Dermis blood vessel endothelial cell (primary cell): ENCODE measurements at places on chromosomes 12 and 14. TPM values are rescaled to one million over a fixed set of nuclear protein-coding genes. Genes with fewer than 3 reads are reported as not detected.

DNA sequence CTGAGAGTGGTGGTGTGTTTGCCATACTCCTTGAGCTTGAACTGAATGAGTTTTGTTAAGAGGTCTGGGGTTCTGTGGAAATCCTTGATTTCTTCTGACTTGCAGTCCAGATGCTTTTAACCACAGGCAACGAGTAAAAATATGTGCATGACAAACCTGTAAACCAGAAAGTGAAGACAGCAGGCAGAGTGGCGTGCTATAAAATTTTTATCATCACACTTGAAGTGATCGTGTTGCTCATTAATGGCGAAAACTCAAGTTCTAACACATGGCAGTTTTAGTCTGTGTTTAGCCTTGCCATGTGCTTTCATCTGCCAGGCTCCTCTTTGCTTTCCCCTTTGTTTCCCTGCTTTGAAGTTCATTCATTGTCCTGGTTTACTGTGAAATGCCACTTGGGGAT, 28.0 kb downstream of the TXNRD1 start:
- no peak for DNase-seq

The TEX52 gene
- not detected in 2 replicates for total RNA-seq

DNA sequence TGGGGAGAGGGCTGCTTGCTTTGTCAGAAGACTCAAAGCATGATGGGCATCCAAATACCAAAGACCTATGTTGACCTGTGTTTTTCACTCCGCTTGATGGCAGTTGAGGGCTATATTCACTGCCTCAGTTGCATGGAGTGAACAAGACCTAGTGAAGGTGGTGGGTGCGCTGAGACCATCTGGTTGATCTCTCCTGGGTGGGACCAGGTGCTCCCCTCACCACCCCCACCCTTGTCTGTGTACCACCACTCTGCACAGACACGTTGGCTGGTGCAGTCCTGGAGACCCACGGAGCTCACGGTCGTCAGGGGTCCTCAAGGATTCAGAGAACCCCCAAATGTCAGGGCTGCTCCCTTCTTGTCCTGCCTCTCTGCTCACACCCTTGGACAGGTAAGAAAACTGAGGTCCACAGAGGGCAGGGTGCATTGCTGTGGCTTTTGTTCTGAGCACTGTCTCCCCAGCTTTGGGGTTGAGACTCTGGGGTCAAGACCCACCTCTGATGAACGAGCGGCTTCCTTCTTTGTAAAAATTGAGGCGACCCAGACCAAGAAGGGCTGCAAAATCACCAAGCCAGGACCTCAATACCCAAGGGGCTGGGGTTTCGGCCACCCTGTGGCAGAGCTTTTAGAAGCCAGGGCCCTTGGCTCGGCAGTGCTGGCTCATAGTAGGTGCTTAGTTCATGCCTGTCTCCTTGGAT, 166.3 kb upstream of the RTL1 start:
- no peak for DNase-seq

The ESPL1 gene
- 4.8 and 16.5 TPM in 2 replicates for total RNA-seq

DNA sequence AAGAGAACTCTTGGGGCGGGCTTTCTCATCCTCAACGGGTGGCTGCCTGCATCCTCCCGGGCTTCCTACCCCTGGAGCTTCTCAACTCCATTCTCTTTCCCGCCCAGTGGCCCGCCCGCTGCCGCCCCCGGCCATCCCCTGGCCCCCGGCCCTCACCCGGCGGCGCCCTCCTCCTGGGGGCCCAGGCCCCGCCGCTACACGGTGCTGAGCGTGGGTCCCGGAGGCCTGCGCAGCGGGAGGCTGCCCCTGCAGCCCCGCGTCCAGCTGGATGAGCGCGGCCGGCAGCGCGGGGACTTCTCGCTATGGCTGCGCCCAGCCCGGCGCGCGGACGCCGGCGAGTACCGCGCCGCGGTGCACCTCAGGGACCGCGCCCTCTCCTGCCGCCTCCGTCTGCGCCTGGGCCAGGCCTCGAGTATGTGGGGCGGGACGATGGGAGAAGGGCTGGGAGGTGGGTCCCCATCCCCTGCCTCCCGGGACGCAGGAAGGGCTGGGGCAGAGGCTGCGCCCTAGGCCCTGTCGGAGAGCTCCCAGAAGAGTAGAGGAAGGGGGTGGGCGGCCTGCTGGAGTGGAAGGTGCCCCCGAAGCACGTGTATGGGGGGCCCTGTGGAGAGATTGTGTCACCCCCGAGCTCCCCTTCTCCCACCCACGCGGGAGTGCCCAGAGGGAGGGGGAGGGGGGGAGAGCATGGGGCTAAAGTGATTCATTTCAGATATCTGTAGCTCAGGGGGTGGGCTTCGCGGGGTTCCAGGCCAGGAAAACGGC, 1.5 kb downstream of the LAG3 start:
- no peak for DNase-seq

- no peak for DNase-seq
These were observed 657 bp downstream of the ARHGAP9 start for GRCh38 chr12:57479043-57479375.

DNA sequence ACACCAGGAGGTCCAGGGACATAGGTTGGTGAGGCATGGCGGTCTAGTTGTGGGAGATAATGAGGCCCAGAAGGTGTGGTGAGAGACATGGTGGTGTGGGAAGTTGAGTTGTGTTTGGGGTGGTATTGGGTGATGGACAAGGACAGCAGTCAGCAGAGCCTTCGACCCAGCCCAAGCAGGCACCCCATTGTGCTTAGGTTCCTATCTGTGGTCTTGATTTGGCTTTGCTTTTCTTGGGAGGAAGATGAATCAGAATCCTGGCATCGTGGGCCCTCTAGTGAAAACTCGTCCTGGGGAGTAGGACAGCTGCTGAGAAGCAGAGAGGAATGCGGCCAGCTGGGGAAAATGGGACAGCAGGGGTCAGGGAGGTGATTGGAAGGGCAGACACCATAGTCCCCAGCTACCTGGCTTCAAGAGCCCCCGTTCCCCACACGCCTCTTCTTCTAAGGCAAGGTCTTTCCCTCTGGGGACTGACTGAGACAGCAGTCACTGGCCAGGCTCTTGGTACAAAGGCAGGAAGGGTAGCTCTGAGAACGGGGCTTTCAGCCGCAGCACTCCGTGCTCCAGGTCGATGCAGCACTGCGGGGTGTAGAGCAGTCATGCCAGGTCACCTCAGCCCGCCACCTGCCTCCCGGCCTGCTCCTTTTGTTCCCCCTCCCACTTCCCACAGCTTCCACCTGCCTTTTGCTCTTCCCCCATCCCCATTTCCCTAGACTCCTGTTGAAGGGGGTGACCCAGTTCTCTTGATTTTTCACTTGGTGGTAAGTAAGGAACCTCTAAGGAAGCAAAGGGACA, 7.9 kb downstream of the NRIP2 start:
- peak; percentile 46 for DNase-seq

GRCh38 chr12:2735432-2735831, 59.3 kb upstream of the FKBP4 start:
- DNase-seq, result no peak

DNA sequence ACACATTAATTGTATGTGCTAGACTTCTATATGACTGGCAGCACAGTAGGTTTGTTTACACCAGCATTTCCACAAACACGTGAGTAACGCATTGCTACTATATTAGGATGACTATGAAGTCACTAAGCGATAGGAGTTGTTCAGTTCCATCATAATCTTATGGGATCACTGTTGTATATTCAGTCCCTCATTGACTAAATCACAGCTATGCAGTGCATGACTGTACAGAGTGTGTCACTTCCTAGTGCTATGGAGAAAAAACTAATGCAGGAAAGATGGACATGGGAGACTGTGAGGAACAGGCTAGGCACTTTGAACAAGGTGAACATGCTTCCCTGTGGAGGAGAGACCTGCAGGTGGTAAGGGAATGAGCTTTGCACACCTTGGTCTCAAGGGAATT, 259.8 kb downstream of the NUAK1 start:
- peak; percentile 10 for DNase-seq
